ENCODE measurements at places on chromosomes 1 and 21. TPM values are rescaled to one million over a fixed set of nuclear protein-coding genes. Genes with fewer than 3 reads are reported as not detected.

DNA sequence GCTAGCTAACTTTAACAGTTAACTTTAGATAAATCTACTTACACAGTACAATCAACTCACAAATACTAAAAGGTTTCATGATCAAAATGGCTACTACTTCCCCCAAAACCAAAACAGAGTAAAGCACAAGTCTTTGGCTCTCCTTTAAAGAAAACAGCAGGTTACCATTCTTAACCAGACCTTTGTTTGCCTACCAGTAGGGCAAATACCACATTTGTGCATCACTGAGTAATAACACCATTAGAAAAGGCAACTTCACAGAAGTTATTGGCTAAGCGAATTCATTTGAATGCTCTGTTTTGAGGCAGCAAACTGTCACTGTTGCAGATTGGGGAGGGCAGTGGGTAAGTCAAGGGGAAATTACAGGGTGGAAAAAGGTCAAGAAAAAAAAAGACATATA is 17.3 kb upstream of the SERPINC1 start:
- no peak for DNase-seq

DNA sequence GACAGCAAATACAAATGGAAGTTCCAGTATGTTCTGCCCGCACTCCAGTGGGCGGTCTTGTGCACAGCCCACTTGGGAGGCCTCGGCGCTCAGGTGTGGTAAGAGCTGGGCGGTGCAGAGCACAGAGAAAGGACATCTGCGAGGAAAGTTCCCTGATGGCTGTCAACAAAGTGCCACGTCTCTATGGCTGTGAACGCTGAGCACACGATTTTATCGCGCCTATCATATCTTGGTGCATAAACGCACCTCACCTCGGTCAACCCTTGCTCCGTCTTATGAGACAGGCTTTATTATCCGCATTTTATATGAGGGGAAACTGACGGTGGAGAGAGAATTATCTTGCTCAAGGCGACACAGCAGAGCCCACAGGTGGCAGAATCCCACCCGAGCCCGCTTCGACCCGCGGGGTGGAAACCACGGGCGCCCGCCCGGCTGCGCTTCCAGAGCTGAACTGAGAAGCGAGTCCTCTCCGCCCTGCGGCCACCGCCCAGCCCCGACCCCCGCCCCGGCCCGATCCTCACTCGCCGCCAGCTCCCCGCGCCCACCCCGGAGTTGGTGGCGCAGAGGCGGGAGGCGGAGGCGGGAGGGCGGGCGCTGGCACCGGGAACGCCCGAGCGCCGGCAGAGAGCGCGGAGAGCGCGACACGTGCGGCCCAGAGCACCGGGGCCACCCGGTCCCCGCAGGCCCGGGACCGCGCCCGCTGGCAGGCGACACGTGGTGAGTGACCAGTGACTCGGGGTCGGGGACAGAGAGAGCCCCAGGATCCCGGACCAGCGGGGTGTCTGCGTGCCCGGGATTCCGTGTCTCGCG is at the start of gene IL12RB2:
TSS of gene IL12RB2 (plus strand) at position 623 of the 810 bp plus-strand sequence. CDS start 12,496 bp downstream, outside the sequence.
- DNase-seq: no peak

- DNase-seq: no peak
These were observed 136.9 kb downstream of the DISC1 start for GRCh38 chr1:231763456-231763855.

DNA sequence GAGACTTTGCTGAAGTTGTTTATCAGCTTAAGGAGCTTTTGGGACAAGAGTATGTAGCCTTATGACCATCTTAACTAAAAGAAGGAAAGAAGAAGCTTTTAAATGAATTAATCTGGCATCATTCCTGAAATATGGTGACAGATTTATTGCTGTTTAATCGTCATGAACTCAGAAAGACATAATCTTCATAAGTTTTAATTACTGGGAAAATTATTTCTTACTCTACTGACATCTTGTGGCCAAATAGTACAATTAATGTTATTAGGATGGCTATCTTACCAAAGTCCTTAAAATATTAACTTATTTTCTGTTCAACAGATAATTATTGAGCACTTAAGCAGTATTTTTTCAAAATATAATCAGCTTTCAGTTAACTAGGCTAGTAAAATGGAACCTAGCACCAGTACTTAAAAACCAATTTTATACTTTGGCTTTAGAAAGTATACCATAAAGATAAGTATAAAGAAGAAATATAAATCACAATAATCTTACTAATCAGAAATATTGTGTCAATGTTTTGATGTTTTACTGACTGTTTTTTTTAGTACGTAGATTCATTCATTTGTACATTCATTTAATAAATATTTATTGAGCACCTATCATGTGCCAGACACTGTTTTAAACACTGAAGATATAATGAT is 34.7 kb upstream of the GPR25 start:
- no peak for DNase-seq

- no peak for DNase-seq
These were observed 17.6 kb upstream of the MCL1 start for GRCh38 chr1:150596976-150597375.

GRCh38 chr1:154342132-154342531 is 16.8 kb downstream of the ATP8B2 start:
- no peak for DNase-seq

The DPT gene
- total RNA-seq: 60.1 TPM

The SLC45A3 gene
- total RNA-seq: 2.3 TPM

The PDPN gene
- 17.7 TPM for total RNA-seq

The OPTC gene
- not detected for total RNA-seq

The S100A8 gene
- 25.2 TPM for total RNA-seq

The NVL gene
- 2.6 TPM for total RNA-seq

The C1orf87 gene
- 0.18 TPM for total RNA-seq

The TNFRSF4 gene
- total RNA-seq: 1.5 TPM
